ENCODE measurements at places on chromosomes 7 and 10.
A peak's percentile ranks its signal among the peaks of the same experiment; 100 is the strongest.

DNA sequence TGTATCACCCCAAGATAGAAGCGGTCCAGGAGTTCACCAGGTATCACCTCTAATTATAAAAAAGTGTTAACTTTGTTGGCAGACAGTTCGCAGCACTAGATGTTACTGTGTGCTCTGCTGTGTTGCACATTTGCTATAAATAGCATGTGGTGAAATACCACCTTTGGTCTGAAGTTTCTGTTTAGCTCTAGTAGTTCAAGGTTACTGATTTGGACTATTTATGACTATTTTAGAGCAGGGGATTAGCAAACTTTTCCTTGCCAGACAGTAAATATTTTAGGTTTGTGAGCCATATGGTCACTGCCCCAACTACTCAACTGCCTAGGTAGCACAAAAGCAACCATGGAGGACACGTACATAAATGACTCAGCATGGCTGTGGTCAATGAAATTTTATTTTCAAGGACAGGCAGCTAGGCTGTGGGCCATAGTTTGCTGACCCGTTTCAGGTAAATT lies 16.5 kb downstream of the DENND10 start:
- DNase-seq, result no peak

GRCh38 chr10:110597476-110597875 lies 30.0 kb downstream of the SMC3 start:
- no peak for DNase-seq

DNA sequence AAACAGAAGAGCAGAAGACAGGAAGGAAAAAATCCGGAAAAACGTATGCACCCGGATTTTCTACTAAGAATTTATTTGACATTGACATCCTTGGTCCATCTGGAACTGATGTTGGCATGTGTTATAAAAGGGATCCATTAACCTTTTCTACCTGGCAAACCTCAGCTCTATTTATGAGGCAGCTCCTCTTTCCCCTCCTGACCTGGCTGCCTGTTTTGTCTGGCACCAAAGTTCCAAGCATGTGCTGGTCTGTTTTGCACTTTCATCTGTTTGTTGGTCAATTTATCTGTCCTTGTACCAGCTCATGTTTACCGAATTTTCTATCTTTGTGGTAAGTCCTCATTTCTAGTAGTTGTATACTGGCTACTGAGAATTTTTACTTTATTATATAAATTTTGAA lies 258.0 kb downstream of the TNS3 start:
- DNase-seq, result no peak

DNA sequence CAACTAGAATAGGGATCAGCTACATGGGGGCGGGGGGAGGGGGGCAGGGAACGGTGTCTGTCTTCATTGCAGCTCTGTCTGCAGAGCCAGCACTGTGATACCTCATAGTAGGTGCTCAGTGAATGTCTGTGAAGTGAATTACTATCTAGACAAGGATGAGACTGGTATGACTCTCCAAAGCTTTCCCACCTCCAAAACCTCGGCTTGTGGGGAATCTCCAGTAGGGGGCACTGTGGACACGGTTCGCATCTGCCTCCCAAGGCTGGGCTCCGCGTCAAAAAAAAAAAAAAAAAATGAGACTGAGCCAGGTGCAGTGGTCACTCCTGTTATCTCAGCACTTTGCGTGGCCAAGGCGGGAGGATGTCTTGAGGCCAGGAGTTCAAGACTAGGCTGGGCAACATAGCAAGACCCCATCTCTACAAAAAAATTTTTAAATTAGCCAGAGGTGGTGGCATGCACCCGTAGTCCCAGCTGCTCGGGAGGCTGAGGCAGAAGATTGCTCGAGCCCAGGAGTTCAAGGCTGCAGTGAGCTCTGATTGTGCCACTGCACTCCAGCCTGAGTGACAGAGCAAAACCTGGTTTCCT lies 9.6 kb downstream of the TRIM56 start:
- DNase-seq, result peak; percentile 49

DNA sequence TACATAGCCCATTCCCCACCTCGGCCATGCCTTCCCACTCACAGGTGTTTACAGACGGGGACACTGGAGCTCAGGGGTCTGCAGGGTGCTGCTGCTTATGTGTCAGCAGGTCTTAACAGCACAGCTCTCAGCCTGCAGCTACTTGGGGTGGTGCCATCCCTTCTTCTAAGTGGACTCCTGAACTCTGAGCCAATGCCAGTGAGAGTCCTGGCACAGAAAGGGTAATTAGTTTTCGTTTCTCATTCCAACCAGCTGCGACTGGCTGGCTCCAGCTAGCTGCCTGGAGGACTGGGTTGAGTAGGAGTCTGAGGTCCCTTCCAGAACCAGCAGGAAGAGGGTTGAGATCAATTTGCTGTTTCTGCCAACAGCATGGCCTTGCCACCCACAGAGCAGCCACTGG lies 88.3 kb upstream of the AGK start:
- DNase-seq, result no peak

GRCh38 chr10:91711885-91712680 lies 79.2 kb upstream of the PPP1R3C start:
- no peak for DNase-seq
